ENCODE measurements at places on chromosomes 11 and 22.

- no peak for DNase-seq
Measured at GRCh38 chr11:11963842-11964773, 44.3 kb downstream of the DKK3 start.

GRCh38 chr22:49971232-49972162 lies 10.9 kb downstream of the PIM3 start:
- DNase-seq = peak; percentile 75

GRCh38 chr22:44544816-44545433 lies 46.9 kb upstream of the RTL6 start:
- DNase-seq = no peak

DNA sequence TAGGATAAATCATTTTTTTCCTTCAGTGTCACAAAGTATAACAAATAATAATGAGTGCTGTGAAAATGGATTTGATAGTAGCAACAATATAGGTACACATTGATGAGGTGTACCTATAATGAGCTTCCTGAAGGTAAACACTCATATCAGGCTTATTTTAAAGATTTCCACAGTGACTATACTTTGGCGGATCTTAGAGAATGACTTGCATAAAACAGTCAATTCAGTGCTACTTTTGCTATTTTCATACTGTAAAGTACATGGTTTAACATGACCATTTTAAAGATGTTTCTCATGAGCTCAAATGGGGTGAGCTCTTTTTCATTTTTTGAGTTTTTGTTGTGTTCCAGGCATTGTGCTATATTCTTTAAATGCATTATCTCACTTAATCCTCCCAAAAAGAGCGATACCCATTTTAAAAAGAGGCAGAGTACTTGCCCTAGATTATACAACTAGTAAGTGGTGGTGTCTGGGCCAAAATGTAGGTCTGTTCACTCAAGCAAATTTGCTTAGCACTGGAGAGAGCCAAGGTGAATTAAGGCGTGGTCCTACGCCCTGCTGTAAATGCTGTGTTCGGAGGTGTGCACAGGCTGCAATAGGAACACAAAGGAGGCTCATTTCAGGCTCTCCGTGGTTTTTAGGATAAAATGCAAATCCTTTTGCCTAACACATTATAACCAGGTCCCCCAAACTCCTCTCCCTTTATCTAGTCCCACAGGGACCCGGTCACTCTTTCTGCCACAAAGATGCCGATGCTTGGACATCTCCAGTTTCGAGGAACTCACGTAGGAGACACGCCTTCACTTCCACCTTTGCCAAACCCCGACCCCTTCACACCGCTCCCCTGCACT lies 617 bp upstream of the ALKBH3 start:
- DNase-seq = no peak

DNA sequence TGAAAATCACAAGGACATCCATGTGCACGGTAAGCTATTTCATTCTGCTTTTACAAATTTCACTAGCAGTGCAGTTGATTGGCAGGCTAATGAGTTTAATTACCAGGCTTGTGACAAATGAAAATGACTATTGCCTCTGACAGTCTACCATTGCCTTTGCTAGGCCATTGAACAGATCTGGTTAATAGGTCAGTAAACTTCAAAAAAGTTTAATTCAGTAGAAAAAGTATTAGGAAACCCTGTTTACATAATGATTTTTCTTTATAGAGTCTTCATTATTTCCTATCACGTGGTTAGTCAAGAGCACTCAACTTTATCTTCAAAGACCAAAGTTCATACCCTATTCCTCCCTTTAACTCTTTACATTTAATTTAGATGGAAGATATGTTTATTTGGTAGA lies 77.0 kb downstream of the PRMT3 start:
- DNase-seq = no peak

DNA sequence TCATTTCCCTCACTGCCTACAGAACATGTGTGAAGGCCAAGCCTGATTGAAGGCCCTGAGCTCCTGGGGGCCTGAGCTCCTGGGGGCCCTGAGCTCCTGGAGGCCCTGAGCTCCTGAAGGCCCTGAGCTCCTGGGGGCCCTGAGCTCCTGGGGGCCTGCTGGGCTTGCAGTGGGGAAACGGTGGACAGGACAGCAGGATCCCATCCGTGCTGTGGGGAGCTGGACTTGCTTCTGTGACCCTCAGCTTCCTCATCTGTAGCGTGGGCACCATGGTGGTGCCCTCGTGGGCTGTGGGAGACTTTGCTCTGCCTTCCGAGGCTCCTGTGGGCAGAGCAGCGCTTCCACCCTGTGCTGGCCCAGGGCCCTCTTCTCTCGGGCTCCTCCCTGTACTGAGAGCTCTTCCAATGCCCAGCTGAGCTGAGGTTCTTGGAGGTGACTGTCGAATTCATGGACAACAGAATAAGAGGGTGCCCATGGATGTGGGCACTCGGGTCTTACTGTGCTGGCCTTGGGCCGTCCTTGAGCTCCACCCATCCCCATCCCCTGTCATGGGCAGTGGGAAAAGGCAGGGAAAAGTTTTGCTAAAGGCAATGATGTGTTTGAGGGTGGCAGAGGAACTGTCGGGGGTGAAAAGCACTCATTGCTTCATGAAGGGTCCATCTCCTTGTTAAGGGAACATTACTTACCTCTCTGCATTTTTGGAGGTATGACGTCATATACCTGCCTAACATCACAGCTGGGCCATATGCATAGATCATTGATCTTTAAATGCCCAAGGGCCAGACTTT lies 786.7 kb downstream of the TBC1D22A start:
- no peak for DNase-seq

GRCh38 chr11:109590782-109591181 lies 168.8 kb downstream of the C11orf87 start:
- no peak for DNase-seq

GRCh38 chr11:118735203-118735602 lies 55.8 kb upstream of the TREH start:
- no peak for DNase-seq

DNA sequence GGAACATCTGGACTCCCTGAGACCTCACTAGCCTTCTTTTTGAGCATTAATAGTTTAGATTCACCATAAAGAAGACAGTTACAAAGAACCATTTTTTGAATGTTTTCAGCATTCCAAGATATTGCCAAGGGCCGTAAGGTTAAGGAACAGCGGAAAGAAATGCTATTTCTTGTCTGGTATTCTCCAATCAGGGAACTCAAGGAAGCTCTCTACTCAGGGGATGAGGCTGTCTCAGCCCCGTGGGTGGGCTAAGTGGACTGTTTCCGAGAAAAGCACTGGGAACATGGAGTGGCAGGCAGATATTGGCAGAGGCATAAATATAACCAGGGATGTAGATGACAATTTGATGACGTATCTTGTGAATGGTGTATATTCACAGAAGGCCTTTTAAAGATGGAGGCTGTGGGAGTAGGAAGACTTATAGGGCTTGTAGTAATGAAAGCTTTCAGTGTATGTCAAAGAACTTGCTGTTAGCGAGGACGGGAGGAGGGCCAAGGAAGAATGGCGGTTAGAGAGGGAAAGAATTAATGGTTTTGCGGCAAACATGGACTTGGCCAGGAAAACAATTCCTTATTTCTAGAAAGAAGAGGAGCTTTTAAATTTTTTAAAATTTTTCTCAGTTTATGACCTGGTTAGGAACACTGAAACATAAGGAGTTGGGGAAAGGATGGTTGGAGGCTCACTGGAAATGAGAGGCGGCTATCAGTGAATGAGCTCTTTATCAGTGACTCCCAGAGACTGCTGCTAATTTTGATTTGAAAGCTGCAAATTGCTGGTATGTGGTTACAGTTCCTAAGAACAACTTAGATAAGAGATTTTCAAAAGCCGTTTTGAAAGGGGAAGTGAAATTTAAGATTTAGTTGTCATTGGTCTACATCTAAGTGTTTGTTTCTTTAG lies 64.6 kb downstream of the ST3GAL4 start:
- peak; percentile 100 for DNase-seq

DNA sequence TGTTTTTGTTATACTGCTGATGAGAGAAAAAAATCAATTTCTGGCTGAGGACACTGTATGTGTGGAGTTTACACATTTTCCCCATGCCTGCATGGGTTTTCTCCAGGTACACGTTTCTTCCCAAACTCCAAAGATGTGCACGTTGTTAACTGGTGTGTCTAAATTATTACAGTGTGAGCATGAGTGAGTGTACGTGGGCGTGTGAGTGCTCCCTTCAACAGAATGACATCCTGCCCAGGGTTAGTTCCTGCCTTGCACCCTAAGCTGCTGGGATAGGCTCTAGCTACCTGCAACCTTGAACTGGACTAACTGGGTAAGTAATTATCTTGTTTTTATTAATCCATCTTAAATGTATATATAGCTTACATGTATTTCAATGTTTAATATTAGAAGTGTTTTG lies 5.5 kb downstream of the NPAT start:
- no peak for DNase-seq

DNA sequence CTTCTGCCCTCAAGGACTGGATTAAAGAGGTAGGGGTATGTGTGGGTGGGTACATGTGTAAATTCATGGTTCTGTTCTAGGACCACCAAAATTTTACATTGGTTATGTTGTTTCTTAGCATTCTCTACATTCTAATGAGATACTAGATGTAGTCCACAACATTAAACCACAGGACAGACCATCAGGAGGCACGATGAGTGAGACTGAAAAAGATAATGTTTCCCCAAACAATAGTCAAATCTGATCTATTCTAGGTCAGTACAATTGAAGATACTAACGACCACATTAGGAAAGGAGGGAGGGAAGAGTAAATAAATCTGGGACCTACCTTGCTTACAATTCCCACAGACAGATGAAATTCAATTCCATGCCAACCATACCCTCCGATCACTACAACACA lies 42.2 kb downstream of the MRTFA start:
- no peak for DNase-seq

DNA sequence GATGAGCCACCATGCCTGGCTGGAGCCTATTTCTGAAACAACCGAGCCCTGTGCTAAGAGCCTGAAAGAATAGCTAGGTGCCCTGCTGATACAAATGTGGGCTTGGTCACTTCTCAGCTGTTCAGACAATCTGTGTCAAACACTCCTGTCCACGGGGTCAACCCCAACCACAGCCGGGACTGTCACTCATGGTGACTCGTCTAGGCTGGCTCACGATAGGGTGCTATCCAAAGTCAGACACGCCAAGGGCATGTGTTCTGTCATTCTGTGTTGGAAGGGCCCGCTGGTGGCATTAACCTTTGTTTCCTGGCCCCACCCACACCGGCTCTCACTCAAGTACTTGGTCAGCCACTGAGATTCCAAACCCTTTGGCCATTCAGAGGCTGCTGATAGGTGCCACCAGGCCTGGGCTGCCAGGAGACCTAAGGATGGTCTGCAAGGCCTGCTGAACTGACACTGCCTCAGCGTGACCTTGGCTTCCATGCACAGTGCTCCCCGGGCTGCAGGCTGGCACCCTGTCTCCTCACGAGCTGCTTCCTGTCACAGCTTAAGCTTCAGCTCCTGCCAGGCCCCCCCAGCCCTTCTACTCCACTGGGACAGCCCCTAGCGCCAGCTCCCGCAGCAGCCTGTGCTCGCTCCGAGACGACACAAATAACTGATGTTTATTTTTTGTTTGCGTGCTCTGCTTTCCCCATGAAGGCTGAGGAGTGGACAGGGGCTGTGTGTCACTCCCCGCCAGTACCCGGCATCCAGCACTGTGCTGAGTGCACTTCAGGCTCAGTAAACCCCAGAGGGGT lies 14.2 kb upstream of the CDC42BPG start:
- no peak for DNase-seq

DNA sequence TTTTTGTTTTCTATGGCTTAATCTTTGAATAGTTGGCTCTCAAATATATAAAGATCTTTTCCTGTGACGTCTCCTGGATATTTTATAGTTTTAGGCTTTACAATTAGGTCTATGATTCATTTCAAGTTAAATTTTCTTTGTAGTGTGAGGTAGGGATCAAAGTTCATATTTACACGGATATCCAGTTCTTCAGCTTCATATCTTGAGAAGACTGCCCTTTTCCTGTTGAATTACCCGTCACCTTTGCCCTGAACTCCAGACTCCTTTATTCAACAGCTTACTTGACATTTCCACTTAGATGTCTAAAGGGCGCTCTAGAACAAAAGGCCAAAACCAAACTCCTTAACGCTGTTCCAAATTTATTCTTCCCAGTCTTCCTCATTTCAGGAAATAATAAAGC lies 51.7 kb downstream of the TTC17 start:
- no peak for DNase-seq

DNA sequence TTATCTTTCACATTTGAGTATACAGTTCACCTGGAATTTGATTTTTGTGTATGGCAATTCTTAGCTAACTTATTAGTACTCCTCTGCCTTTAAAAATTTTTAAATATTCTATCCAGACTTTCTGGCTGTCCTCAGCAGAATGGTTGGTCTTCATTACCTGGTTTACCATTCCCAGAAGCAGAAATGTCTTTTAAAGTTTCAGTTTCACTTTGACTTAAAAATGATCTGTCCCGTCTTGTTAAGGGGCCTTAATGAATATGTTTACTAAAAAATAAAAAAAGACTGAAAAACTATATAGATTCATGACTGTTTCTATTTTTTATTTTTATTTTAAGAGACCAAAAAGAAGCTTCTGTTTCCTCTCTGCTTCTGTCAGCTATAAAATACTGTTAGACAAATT lies 70.5 kb upstream of the TNRC6B start:
- no peak for DNase-seq

GRCh38 chr11:6611963-6612212 lies 128 bp downstream of the TAF10 start:
- DNase-seq = no peak

- DNase-seq = no peak
Measured at GRCh38 chr22:49948958-49949913, 11.3 kb upstream of the PIM3 start.

DNA sequence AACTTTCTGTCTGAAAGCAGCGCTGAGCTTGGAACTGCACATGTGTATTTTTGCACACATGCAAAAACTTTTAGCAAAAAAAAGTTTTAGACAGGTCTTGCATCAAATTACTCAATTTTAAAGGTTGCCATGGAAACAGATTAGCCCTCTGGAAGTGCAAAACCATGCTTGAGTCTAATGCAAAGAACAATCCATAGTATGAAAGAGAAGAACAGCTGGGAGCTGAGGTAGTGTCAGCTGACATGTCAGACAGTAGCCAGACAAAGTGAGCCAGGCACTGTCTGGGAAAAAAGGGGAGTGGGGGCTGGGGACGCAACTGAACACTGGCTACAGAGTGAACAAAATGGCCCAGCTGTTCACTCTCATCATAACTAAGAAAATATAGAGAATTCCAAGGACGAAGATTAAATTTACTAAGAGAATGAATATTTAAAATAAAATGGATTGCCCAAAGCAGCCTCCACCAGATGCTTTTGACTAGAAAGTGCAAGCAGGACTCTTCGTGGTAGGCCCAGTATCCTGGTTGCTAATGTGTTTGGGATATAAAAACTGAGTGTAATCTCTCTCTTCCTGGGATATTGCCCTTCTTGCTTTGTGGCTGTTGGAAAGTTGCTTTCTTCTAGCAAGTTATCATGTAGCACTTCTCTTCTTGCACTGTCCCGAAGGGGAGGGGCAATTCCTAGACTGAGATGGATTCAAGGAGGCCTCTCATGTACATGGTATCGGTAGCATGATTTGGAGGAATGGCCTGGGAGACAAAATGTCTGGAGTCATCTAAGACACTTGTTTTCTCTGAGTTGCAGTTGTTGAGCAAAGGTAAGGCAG lies 434.1 kb upstream of the FAT3 start:
- no peak for DNase-seq

DNA sequence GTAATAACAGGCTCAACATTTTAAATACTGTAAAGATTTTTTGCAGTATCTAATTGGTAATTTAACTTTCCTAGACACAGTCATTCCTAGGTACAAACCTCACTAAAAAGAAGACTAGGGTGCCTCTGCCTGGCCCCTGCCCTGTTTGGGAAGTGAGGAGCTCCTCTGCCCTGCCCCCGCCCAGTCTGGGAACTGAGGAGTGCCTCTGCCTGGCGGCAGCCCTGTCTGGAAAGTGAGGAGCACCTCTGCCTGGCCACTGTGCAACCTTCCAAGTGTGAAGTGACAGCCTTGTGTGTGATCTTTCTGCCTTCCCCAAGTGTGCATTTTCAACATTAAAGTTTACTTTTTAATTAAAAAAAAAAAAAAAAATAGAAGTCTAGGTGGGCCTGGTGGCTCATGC lies 4.2 kb downstream of the CHORDC1 start:
- no peak for DNase-seq

Measured in CMK (cell line).